Activated CD4-positive, alpha-beta T cell treated with anti-CD3 and anti-CD28 coated beads, Interleukin-2, amount 50 U/mL, for 24 hours (primary cell): ENCODE measurements at places on chromosomes 2 and 18.

GRCh38 chr2:167196461-167197252, 308.4 kb downstream of the XIRP2 start:
- no peak for DNase-seq

- no peak for DNase-seq
Observed at GRCh38 chr2:117917223-117917917, 96.5 kb downstream of the CCDC93 start.

GRCh38 chr18:23922939-23923338, 91.6 kb upstream of the TTC39C start:
- DNase-seq, result no peak

- DNase-seq, result no peak
Observed at GRCh38 chr18:43627848-43628530, 350.7 kb upstream of the SYT4 start.

GRCh38 chr18:51739044-51739666, 541.7 kb upstream of the MEX3C start:
- no peak for DNase-seq

- DNase-seq, result peak; percentile 11
Observed at GRCh38 chr2:168920504-168921157, 19.5 kb downstream of the G6PC2 start.
